ENCODE measurements at places on chromosomes 5 and 9.

- DNase-seq, result no peak
Observed at GRCh38 chr5:147388184-147389108, 121.4 kb downstream of the DPYSL3 start.

DNA sequence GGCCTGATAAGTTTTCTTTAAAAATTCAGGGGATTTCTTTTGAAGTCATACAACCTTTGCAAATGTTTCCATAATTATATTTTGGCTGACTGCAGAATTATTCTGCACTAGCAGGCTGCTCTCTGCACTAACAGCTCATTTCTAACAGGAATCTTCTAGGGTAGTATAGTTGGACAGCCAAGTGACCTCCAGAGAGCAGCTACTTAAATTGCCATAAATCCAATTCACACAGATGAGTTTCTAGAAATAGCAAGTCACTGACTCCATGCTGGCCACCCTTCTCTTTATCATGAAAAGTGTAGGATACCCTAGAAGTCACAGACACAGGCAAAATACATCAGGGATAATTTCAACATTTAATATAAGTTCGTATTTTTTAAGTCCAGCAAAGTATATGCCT, 110.9 kb upstream of the TARS1 start:
- no peak for DNase-seq

DNA sequence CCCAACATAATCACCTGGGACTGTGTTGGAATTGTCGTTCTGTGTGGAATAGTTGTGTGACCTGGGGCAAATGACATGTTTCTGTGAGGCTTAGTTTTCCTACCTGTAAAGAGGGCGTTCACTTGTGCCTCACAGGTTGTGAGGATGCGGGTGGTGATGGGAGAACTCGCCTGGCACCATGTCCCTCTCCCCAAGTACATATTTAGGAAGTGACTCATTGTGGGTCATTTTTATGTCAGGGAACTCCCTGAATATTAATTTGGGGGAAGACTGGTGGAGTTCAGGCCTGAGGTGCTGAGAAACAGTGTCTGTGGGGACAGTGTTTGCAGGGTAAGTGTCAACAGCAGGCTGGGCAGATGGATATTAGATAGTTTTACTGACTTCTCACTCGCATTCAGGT, 144.7 kb downstream of the KDM4C start:
- DNase-seq, result no peak

DNA sequence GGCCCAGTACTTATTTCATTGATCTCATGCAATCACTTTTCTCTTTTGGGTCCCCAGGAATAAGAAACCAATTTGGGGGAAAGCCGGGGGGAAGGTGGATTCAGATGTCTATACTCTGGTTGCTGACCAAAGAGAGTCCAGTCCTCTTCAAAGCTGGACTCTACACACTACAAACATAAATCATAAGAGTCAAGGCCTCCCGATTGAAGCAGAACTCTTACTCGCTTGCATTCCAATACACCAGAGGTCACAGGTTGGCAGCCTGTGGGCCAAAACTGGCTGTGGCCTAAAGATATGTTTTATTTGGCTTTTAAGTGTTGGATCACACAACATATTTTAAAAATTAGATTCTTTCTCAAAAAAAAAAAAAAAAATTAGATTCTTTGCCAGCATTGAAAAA, 311.4 kb upstream of the MSX2 start:
- no peak for DNase-seq

GRCh38 chr5:71662381-71662780, 56.7 kb upstream of the CARTPT start:
- DNase-seq, result no peak

- no peak for DNase-seq
Observed at GRCh38 chr9:94554078-94554438, 825 bp upstream of the PCAT7 start.

DNA sequence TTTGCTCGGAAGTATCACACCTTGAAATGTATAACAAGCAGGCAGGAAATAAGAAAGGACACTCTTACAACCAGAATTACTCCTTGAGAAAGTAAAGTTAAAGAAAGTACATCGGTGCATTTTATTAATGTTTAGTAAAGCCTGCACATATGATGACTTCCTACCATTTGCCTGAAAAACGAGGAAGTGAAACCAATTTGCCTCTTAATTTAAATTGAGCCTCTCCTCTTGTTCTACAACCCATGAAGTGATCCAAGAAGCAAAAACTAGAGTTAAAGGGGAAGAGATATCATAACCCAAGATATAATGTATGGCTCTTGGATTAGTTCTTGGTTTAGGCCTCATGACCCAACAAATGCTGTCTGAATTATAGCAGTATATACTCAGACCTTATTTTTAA, 95.6 kb downstream of the GNAQ start:
- no peak for DNase-seq

DNA sequence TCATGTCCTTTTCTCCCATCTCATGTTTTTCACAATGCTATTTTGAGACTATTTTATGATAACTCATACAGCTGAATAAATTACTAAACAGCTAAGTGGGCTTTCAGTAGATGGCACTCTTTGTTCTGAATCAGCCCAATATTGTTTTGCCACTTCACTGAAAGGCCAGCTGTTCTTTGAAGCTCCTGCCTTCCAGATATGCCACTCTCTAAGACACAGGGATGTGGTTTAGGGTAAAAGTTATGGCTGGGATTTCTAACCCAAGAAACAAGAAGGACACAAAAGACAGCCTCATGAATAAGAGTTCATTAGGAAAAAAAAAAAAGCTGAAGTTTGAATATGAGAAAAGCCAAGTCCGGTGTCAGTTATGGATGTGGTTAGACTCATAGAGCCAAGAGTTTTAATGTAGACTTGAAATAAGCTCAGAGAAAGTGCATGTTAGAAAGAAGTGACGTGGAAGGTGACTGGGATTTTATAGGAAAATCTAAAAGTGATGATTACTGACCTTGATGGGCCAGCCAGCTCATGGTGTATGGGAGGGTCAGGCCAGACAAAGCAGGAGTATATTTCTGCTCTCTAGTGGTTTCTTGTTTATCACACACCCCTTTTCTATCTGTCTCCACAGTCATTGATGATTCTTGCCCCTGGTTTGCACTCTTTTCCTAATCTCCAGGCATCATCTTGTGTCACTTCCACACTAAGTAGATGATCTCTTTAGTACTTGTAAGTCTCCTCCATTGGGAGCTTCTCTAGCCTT, 488.5 kb downstream of the NR2F1-AS1 start:
- DNase-seq, result no peak

DNA sequence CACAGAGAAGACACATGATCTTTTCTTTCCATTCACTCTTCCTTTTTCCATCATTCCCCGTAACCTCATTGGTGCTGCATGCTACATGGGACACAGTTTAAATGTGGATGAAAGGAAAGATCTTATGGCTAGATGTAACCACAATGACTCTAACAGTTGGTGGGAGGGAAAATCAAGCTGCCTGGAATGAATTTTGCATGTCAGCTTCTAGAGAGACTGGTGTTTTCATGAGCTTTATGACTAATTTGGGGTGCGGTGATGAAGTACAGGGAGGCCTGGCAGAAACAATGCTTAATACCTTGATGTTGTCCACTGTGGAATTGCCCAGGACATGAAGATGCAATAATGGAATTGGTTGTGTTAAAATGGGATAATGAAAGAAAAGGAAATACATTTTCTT, 55.9 kb upstream of the MYO10 start:
- no peak for DNase-seq

GRCh38 chr9:18629136-18629535, 155.2 kb downstream of the ADAMTSL1 start:
- no peak for DNase-seq

- no peak for DNase-seq
Observed at GRCh38 chr5:2919310-2920018, 168.0 kb upstream of the IRX2 start.

GRCh38 chr5:159210210-159210661, 883 bp upstream of the RNF145 start:
- no peak for DNase-seq

GRCh38 chr5:77758141-77758938, 17.8 kb downstream of the TBCA start:
- DNase-seq, result no peak

GRCh38 chr5:110413856-110414255, 312.6 kb downstream of the TMEM232 start:
- no peak for DNase-seq

- no peak for DNase-seq
Observed at GRCh38 chr5:17215361-17215760, 2.1 kb upstream of the BASP1 start.

DNA sequence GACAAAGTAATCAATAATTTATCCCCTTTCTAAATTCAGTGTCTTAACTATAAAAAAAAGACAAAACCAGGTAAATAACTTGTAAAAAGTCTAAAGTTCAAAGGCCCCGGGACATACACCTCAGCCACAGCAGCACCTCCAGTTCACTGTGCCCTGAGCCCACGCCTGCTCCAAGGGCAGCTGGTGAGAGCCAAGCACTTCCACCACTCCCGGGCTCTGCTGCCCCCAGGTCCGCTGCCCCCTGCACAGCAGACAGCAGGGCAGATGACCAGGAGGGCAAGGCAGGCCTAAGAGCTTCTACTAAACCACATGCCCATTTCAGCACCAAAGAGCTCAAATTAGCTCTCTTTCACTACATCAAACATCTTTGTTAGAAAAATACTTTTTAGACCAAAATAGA, 91.9 kb downstream of the CAMSAP1 start:
- no peak for DNase-seq

DNA sequence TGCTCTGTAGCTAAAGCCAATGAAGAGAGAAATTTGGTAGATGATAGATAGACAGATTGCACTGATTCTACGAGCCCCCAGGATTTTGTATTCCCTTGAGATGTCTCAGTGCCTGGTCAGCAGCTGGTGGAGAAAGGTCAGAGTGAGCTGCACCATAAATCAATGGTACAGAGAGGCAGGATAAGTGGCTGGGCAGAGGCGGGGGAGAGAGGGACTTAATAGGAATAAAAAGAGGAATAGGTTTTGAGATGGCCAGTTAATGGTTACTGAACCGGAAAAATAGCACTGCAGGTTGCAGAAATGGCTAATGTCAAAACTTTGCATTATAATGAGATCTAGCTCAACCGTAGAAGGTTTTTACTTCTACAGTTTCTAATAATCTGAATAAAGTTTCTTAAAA, 47.9 kb upstream of the SLC12A2 start:
- no peak for DNase-seq

Data from stimulated activated CD4-positive, alpha-beta T cell treated with anti-CD3 and anti-CD28 coated beads, TNF-alpha, amount 100 ng/mL, for 1 hour (primary cell).